ENCODE measurements at places on chromosomes 7 and 10.

DNA sequence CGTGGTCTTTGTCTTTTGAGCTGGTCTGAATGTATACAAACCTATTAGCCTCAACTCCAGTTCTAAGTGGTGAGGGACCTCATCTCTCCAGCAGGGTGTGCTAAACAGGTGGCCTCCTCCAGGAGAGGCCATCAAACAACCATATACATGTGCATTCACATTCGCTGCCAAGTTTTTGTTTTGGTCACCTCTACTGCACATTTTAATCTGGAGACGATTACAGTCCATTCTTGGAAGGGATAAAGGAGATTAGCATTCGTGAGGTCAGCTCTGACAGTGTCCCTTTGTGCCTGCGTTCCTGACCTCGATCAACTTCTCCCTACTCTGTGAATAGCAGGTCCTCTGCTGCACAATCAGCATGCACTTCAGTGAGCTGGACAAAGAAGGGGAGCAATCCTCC, 60.8 kb downstream of the RHOBTB1 start:
- DNase-seq: peak; percentile 18

- no peak for DNase-seq
Measured at GRCh38 chr10:37439826-37440225, 314.4 kb downstream of the ANKRD30A start.

DNA sequence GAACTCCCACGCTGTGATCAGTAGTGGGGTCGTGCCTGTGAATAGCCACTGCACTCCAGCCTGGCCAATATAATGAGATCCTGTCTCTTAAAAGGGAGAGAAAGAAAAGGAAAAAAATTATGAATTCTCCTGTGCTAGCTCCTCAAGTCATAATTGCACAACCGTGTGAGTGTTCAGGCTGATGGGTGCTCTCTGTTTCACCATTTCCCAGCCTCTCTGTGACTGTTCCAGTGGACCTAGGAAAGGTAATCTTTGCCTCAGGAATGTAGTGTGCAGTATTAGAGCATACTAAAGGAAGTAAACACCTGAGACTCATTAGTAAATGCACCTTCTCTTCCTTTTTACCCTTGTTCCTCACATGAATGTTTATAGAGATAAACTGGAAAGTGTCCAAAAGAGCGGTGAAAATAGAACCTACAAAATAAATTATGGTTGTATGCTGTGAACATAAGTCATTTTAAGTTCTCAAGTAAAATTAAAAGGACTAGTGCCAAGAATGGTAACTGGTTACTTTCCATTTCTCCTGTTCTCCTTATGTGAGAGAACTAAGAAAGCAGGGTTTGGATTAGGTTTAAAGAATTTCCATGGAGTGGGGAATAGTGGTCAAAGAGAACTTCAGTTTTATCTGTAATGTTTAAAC, 42.7 kb downstream of the INPP5F start:
- no peak for DNase-seq

- DNase-seq: no peak
Measured at GRCh38 chr7:43484678-43485395, 98.1 kb upstream of the STK17A start.

DNA sequence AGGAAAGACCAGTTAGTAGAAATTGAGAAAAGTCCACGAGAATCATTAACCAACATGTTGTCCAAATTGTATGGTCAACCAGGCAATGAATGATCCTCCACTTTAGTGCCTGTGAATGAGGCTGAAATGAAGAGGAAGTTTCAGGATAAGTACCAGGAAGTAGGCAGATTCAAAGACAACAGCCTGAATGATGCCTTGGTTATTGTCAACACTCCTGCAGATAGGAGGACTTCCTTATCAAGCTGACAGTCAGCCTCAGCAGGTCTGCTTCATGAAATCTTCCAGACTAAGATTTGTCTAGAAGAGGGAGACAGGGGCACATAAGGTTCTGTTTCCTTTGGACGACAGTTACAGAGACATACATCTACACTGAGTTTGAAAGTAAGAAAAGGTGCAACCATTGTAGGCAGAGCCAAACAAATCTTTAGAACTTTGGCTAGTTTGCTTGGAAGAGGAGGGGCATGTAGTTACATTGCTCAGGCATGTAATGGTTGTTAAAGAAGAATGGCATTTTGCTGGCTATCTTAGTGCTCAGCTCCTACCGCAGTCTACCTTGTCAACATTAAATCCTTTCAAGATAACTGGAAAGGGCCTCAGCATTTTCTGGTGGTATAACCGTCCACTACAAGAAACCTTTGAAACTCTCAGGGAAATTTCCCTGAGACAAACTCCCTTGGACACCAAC, 81.4 kb downstream of the ABI1 start:
- no peak for DNase-seq

- DNase-seq: no peak
Measured at GRCh38 chr7:104045183-104045582, 55.7 kb upstream of the RELN start.

GRCh38 chr7:108203537-108203936, 73.4 kb upstream of the LAMB4 start:
- no peak for DNase-seq

GRCh38 chr10:43264344-43264964, 2.4 kb downstream of the RASGEF1A start:
- no peak for DNase-seq

DNA sequence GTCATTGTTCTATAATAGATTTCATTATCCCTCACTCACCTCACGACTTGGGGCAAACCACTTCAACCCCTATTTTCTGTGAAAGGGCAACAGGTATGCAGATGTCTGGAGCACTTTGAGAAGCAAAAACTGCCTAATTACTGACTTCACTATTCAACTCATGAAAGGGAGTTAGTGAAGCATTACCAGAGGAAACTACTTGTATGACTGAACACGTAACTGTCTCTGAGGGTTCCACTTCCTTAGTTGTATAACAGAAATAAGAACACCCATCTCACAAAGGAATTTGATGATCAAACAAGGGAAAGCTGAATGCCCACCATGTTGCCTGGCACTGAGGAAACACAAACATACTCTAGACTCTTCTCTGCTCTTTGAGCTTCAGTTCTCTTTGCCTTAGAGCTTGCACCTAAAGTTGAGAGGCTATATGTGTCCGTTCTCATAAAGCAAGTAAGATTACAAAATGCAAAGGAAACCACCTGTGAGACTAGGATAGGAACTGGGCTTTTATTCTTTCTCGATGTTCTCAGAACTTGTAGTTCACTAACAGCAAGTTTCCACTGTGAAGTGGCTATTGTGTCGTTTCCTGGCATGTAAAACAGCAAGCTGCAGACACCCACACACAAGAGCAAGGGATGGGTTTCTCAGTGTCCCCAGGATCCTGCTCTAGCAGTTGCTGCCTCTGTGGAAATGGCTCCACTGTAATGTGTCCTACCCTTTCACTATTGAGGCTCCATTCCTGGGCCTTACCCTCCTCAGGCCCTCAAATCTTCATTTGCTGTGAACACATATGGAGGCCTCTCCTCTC, 2.6 kb downstream of the TMEM243 start:
- DNase-seq: peak; percentile 58
